Cortex of kidney (tissue), 1 donor: ENCODE measurements at places on chromosomes 1 and 21.

- DNase-seq = no peak
Measured at GRCh38 chr1:154626456-154627256, 18.7 kb upstream of the ADAR start.

GRCh38 chr21:31257265-31257664, 86.8 kb downstream of the TIAM1 start:
- no peak for DNase-seq

GRCh38 chr1:19049128-19049768, 92.8 kb upstream of the IFFO2 start:
- DNase-seq = no peak

- no peak for DNase-seq
Measured at GRCh38 chr1:223704921-223705878, 7.1 kb upstream of the CAPN2 start.

- no peak for DNase-seq
Measured at GRCh38 chr1:5729636-5730145, 262.5 kb downstream of the NPHP4 start.
